Neuronal stem cell (in vitro differentiated cells): ENCODE measurements at places on chromosomes 7 and 10.

GRCh38 chr7:21971780-21972396 lies 26.2 kb upstream of the CDCA7L start:
- no peak for DNase-seq

DNA sequence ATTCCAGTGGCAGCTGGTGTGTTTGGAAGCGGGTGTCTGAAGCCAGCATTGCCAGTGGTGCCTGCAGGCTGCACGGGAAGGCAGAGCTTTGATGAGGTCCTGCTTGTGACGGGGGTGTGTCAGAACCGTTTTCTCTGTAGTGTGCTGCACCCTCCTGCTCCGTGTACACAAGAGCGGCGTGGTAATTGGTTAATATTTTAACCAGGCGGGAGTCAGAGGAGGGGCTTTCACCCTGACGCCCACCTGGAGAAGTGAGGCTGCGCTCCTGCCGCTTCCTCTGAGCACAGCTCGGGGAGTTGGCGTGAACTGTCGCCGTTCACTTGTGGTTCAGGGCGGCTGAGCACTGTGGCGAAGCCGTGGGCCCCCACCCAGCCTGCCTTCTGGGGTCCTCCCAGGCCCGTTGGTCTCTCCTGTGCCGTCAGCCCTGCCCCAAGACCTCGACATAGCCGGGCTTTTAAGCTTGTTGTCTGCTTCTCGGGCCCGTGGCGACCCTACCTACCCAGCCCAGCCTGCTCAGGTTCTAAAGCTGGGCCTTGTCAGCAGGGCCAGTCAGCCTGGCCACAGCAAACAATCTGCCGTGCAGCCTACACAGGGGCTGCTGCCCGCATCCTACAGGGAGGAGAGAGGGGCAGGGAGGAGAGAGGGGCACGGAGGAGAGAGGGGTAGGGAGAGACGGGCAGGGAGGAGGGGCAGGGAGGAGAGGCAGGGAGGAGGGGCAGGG lies 11.6 kb downstream of the NKX6-2 start:
- no peak for DNase-seq

DNA sequence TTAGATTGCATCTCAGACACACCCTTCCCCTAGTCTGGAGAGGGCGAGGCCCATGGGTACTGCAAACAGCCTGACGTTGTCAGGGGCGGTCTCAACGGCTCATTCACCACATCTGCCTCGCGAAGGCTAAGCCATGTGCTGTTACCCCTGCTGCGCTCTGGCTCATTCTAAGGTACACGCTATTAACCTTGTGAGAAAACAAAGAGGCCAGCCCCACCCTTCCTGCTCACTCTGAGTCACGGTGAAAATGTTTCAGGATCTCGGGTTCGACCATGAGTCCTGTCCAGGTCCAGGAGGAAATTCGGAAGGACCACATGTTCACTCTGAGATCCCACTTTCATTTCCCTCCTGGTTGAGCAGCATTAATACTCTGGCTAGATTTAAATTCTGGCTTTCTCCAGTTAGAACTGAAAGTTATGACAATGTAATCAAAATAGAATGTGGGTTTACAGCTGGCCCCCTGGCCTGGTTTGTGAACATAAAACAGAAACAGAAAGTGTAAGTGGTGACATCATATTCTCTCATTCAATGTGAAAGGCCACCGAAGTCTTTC lies 55.2 kb downstream of the EGFR start:
- DNase-seq, result no peak

DNA sequence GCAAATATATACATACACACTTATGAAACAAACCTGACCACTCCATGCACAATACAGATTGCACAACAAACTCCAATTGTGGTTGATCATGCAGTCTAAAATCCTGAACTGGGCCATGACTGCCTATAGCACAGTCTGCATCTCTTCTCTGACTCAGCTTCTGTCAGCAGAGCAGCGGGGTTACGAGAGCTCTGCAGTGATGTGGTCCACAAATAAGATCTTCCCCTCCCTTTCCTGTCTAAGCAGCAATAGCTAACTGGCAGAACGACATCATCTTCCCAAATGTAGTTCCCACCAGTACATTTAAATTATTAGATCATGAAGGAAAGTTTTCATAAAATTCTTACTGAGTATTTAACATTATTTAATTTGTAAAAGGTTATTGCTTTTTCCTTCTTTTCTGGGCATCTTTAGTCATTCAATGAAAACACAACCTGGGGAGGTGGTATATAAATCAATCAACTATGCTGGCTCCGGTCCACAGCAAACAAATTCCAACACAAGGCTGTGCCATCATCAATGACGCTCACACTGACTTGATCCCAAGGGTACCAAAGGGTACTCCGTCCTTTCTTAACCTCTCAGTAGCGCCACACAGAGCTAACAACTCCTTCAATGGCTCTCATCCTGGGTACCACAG lies 17.1 kb downstream of the ARHGAP21 start:
- no peak for DNase-seq

DNA sequence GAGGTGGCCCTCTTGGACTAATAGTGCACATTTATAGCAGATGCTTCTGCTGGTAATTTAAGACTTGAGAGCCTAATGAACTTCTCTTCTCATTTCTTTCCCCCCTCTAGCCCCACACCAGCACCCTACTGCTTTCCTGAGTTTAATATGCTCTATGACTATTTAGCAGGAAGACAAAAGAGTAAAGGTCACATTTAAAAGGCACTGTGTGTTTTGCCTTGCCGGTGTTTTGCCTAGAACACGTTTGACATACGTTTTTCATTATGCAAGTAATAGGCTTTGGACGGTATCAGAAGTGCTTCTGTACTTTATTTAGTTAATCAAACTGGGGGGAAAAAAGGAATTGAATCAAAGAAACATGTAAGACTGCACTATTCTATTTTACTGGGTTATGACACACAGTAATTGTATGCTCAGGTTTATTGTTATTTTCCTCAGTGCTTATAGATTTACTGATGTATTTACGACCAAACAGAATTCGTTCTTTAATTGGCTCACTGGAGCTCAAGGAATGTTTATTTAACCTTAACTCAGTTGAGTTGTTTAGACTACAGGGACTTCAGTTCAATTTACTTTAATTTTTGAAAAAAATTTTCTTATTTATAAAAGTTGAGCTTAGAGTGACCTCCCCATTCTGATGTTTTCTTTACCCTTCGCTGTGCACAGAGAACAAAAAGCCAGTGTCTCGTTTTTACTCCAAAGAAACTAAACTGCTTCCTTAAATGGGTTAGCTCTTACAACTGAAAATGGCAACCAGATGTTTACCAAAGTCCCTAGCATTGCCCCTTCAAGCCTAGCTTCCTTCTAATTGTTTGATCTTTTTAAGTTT lies 35.4 kb downstream of the CPED1 start:
- no peak for DNase-seq

- no peak for DNase-seq
Measured at GRCh38 chr10:111545861-111546605, 469.2 kb downstream of the ADRA2A start.

- DNase-seq, result no peak
Measured at GRCh38 chr7:104207348-104207730, 474 bp downstream of the ORC5 start.

GRCh38 chr7:24812305-24812945 lies 55.2 kb upstream of the GSDME start:
- DNase-seq, result peak; percentile 69

DNA sequence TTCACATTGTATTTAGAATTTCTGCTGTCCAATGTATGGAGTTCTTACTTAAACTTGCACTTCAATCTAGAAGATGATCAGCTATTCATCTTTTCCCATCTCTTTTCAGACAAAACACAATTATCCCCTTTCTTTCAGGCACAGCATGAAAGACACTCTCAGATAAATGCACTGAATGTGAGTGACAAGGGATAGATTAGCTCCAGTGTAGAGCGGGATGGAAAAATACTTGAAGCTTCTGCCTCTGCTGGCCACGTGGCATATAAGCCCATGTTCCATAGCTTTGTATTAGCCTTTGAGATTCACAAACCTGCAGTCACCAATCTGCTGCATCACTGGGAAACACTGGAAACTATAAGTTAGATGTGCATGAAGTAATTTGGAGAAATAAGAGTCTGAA lies 162.2 kb upstream of the FAM3C start:
- DNase-seq, result peak; percentile 8

DNA sequence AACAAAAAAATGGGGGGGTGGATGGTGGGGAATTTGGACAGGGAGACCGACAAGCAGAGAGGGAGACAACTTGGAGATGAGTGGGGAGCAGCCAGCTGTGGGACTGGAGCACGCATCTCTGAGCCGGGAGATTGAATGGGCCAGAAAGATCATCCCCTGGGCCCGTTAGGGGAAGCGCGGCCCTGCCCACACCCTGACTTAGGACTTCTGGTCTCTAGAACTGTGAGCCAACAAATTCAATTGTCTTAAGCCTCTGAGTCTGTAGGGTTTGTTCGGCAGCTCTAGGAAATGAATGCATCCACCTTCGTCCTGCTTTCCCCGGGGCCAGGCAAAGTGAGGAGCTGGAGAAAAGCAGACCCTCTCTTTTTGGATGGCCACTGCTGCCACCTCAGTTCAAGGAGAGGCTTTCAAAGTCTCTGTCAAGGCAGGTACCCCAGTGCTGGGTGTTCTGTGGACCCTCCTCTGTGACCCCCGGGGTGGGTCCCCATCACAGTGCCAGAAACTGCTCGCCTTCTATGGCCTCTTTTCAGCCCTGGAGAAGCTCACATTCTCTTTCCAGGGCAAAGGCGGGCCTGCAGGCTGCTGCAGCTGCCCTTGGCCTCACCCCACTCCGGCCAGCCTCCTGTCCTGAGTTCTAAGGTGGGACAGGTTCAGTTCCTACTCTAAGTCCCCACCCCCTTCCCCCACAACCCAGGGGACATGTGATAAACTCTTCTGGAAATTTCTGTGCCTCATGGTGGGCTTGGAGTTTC lies 423.2 kb downstream of the RPS24 start:
- no peak for DNase-seq

GRCh38 chr7:101664893-101665471 lies 35.9 kb upstream of the MYL10 start:
- no peak for DNase-seq

DNA sequence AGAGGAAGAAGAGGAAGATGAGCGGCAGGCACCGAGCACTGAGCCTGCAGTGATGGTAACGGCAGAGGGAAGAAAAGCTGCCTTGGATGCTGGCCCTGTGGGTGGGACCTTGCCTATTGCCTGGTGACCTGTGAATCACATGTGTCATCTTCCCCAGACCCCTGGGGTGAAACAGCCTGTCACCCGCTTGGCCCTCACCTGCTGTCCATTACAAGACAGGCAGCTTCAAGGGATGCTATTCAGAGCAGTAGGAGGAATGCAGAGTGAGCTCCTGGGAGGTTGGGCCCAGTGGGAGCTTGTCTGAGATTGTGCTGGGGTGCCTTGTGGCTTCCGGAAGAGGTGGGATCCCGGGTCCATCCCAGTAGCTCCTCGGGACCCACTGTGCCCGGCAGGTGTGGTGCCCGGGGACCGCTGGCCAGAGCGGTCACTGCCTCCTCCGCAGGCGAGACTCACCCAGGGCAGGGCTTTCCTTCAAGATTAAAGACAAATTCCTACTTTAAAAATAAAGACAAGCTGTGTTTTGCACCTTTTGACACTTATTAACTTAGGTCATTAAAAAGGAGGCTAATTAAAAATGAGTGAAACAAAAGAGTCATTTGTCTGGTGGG lies 440.2 kb upstream of the MKI67 start:
- no peak for DNase-seq

DNA sequence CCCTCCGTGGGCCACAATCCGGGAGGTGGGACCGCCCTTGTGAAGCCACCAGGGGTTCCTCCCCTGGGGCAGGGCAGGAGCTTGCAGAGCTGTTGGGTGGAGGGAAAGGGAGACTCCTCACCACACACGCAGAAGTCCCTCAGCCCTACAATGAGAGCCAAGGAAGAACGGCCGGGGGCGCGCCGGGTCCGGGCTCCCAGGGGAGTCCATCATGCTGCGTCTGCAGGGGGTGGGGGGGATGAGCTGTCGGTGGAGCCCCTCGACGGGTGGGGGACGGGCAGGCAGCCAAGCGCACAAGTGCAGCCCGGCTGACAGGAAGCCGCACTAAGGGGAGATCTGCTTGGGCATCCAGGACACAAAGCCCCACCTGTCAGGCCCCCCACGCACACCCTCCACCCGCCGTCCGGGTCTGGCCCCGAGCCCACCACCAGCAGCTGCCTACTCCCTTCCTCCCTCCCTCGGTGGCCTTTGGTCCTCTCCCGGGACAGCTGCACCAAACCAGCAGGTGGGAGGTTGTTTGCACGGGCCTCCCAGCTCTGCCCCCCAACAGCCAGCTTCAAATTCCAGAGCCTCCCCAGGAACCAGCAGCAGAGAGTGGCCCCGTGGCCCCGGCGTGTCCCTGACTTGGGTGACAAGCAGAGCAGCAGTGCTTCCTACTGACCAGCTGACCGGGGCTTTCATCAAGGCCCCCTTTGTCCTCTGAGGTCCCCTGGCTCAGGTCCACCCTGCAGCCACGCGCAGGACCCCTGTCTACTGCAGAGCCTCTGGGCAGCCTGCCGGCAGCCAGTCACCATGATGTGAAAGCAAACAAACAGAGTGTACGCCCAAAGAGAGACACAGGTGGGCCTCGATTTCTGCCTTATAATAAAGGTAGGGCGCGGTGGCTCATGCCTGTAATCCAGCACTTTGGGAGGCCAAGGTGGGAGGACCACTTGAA lies 50.3 kb downstream of the HIP1 start:
- no peak for DNase-seq

DNA sequence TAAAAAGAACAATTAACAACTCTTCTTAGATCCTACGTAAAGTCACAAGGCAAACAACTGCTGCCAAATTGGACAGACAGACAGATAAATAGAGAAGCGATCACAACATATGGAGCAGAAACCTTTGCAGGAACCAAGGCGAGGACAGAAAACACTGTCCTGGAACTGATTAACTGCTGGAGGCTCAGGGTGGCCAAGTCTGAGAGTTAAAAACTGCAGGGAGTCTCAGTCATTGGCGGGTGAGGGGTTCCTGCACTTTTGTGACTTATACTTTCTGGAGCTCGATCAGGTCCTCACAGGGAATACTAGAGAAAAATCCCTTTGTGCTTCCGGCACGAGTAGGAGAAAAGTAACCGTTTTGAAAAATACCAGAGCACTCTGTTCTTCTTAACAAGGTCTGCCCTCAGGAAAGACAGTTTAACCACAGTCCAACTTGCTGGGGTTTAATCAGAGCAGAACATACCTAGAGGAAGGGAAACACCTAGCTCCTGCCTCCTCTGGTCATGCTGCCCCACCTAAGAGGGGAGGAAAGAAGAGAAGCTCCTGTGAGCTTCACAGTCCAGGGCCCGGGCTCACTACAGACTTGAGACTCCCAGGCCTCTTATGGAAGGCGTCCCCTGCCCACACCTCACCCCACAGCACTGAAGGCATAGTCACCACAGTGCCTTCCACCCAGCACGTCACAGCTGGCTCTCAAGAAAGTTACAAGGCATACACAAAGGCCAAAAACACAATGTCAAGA lies 74.9 kb downstream of the LARP4B start:
- DNase-seq, result no peak
